ENCODE measurements at places on chromosomes 3 and 15.

DNA sequence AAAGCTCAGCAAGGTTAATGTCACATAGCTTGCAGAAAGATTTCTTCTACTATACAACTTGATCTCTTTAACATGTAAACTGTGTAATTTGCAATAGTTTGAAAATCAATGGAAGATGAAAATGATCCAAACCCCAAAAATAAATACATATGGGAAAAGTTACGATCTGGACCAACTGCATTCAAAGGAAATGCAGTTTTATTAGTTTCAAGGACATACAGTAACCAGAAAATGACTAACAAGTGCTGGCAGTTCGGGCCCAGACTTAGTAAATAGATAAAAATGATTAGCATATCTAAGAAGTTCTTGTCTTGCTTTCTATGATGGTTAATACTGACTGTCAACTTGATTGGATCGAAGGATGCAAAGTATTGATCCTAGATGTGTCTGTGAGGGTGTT, 37.3 kb upstream of the LEKR1 start:
- DNase-seq: no peak

DNA sequence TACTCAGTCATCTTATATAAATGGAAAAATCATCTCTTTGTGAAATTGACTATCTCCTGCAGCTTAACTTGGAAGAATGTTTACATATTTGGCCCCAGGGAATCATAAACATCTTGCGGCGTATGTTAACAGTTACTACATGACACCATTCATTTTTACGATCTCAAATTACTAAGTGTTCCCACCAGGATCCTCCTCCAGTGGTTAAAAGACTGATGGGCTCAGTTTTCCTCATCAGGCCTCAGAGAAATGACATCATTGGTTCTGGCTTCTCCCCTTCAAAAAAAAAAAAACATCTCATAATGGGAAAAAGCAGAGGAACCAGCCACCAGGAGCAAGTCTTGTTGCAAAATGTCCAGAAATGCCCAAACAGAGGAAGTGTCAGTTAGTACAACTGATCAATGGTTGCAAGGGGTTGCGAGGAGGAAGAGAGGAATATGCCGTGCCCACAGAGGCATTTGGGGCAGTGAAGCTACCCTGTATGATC, 70.5 kb upstream of the LIPC start:
- no peak for DNase-seq

DNA sequence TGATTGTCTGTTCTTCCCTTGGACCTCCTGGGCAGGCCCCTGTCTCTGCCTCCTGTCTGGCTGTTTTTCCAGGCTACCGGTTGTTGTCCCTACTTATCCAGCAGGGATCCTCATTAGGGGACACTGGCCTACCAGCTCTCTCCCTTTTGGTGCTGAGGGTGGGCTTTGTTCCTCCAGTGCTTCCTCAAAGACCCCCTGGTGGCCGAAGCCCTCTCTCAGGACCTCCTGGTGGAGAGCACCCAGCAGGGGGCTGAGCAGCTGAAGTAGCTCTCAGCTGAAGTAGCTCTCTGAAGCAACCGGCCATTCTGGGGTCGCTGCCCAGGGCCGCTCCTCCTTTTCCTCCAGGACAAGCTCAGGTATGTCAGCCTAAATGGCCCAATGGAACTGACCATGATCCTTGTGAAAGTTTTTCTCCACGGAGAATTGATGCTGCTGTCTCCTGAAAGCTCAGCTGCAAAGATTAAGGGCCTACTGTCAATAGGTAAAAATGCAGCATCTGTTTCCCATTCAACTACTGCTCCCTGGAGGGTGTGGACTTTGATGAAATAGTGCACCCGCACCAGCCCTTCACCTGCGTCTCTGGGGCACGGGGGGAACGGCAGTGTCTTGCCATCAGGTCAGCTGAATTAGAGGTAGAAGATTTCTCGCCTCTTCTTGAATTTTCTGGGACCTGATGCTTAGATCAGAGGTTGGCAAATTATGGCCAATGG, 27.6 kb downstream of the ARNT2 start:
- DNase-seq: no peak

DNA sequence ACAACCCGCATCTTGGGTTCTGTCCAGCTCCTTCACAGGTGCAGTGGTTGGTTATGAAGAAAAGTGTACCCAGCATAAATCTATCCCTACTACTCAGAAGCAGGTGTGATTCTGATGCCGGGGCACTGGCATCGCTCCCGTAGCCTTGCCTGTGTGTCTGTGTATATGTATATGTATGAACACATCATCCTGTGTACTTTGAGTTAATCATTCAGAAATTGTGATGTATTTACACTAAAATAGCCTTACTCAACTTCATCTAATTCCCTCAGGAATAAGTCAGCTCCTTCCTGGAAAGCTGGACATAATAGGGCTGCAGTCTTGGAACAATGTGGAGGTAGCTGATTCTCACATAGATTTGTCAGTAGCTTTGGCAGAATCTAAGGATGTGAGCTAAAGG, 6.7 kb upstream of the ZBED2 start:
- DNase-seq: no peak

GRCh38 chr3:177149106-177149505, 48.2 kb downstream of the TBL1XR1 start:
- no peak for DNase-seq

DNA sequence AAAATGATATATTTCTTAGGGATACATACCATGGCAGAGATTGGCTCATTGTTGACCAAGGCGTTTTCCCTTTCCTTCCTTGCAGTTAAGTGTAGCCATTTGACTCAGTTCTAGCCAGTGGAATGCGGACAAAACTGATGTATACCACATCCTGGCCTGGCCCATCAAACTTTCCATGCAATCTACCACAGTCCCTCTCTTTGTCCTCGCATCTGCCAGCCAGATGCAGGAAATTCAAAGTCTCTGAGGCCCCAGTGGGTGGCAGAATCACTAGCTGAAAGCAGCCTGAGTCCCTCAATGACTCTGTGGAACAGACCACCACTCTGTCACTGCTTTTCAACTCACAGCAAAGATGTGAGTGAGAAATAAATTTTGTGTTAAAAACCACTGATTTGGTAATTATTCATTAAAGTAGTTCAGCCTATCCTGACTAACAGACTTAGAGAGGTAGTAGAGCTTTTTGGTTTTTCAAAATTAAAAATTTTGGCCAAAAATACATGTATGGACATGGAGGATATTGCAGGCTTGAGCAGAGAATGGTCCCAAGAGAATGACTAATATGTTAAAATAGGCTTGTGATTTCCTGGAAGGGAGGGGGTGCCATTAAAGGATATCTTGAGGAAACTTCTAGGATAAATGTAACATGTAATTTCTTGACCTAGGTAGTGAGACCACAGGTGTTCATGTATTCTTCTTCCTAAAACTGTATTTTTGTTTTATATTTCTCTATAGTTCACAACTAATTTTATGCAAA, 10.9 kb downstream of the LRRFIP2 start:
- no peak for DNase-seq
